GM23338 (cell line): ENCODE measurements at places on chromosomes 3 and 15. TPM values are rescaled to one million over a fixed set of nuclear protein-coding genes. Genes with fewer than 3 reads are reported as not detected.

Gene CADM2
- 13.3 and 16.4 TPM in 2 replicates for total RNA-seq

Gene NRROS
- total RNA-seq, result 5.9 and 8.5 TPM in 2 replicates

Gene REC114
- not detected in 2 replicates for total RNA-seq

Gene DLL4
- 0.31 and 0.62 TPM in 2 replicates for total RNA-seq

Gene KBTBD12
- 0.23 and 0.69 TPM in 2 replicates for total RNA-seq

Gene UNC13C
- 0.03 and 0.58 TPM in 2 replicates for total RNA-seq

Gene DPPA2
- total RNA-seq, result 9.3 and 14.3 TPM in 2 replicates

Gene AZI2
- total RNA-seq, result 18.6 and 24.5 TPM in 2 replicates

Gene CDHR4
- total RNA-seq, result 0.24 TPM in 1 of 2 replicates, not detected in the other

Gene PDZRN3
- 11.0 and 14.0 TPM in 2 replicates for total RNA-seq

Gene CNTN6
- total RNA-seq, result not detected in 2 replicates

Gene TRIM42
- total RNA-seq, result not detected in 2 replicates

Gene TBCCD1
- total RNA-seq, result 16.7 and 22.6 TPM in 2 replicates

Gene SHC4
- 0.21 and 0.31 TPM in 2 replicates for total RNA-seq

Gene ROBO2
- 4.3 and 7.8 TPM in 2 replicates for total RNA-seq

Gene CD276
- total RNA-seq, result 131 and 158 TPM in 2 replicates

Gene PSMA4
- 301 and 322 TPM in 2 replicates for total RNA-seq

DNA sequence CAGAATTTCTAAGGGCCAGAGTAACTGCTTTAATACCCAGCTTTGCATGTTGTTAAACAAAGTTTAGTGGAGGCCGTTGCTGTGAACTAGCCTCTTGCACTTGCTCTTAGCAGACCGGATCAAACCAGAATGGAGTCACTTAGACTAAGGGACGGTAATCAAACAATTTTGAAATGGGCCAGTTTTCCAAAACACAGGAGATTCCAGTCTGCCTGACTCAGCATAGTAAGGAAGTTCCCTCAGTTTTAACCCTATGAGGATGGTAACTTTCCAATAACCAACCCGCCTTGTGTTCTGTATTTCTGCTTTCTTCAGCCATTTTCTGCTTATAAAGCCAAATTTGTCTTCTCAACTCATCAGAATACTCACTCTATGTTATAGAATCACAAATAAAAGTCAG lies 77.2 kb upstream of the WDR72 start:
- DNase-seq, result no peak

- peak; percentile 41 for DNase-seq
These were observed 5.2 kb downstream of the TADA3 start for GRCh38 chr3:9786825-9787669.

DNA sequence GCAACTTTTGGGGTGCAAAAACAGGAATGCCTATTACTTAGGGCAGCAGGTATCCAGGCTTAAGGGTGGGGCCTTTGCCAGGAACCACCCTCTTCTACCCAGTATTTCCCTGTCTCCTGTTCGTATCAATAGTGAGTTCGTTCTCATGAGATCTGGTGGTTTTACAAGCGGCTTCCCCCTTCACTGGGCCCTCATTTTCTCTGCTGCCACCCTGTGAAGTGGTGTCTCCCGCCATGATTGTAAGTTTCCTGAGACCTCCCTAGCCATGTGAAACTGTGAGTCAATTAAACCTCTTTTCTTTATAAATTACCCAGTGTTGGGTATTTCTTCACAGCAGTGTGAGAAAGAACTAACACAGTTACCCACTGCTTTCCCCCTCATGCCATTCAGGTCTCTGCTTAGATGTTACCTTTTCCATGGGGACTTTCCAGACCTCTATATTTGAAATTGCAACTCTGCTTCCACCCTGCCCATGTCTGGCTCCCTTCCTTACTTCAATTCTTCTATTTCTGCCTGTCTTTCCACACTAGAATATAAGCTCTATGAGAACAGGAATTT lies 23.9 kb upstream of the TRA2B start:
- DNase-seq, result no peak

GRCh38 chr3:172815857-172816256 lies 65.3 kb downstream of the ECT2 start:
- DNase-seq, result no peak

DNA sequence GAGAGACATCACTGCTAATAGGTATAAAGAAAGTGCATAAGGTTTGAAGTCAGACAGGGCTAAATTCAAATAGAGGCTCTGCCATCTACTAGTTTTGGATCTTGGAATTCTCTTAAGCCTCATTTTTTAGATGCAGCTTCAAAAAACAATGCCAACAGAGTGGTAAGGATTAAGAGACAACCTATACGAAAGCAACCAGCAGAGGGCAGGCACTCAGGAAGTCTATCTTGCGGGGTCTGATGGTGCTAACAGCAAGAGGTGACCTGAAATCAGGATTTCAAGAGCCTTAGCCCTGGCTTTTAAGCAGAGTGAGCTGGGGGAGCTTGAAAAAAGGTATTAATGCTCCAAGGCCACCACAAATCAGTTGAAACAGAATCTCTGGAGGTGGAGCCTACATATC lies 40.7 kb downstream of the LDHAL6B start:
- DNase-seq, result peak; percentile 92

DNA sequence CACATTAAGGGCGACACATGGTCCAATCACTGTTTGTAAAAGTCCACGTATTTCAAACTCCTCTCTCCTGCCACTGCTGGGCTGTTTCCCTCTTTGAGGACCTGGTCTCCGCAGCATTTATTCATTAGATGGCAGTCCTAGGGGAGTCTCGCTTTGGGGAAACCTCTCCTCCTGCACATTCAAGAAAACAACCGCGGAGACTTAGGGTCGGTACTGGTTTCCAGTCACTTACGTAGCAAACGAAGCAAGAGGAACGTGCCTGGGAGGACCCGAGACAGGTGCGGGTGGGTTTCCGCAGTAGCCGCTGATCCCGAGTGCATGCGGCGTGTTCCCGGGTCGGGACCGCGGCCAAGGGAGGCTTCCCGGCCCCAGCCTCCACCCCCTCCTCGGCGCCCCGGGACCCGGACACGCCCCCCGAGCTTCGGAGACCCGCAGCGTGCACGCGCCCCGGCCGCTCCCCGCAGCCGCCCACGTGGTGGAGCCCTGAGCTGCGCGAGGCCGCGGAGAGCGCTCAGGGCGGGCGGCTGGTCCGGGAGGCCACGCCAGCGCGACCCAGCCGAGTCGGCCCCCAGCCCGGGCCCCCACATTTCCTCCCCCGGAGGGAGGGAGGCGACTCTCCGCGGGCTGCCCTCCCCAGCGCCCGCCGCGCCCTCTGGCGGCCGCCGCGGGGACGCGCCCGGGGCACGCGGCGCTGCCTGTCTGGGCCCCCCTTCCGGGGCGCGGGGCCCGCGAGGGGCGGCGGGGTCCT lies 1.1 kb upstream of the IGF1R start:
- peak; percentile 90 for DNase-seq

DNA sequence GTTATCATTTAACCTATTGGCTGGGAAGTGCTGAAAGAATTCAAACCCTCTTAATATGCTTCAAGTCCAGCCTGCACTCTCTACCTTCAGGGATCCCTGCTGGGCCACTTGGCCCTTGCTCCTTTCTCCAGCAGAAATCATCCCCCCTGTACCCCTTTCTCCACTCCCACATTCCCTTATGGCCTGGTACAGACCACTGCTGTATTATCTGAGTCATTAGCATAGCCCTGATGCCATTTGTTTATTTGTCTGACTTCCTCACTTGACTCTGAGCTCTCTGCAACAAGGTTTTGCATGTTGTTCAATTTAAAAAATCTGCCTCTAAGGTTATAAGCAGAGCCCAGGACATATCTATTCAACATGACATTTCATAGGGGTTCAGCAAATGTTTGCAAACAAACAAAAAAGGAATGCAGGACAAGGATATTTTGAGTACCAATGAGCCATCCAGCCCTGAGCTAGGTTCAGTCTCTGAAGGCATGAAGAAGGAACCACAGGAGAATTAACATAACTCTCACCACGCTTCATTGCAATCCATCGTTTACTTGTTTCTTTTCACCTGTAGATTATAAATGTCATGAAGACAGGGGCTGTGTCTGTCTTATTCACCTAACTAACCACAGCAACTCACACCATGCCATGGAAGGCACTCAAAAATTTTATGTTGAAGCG lies 26.6 kb upstream of the HES1 start:
- no peak for DNase-seq

- no peak for DNase-seq
These were observed 35.5 kb downstream of the ANKDD1A start for GRCh38 chr15:64947211-64947610.

DNA sequence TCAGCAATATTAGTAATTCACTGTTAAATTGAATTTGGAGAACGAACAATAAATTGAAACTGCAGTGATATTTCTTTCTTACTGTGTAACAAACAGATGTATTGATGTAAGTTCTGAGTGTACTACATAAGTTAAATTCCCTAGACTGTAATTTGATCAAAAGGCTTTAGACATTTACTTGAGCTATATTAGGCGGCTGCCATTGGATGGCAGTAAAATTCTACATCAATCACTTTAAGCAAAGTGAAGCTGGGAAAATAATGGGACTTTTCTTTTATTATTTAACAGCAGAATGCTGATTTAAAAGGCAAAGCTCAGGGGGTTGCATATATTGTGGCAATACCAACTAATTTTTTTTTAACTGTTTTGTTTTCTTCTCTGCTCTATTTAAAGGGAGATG lies 212.6 kb upstream of the PLSCR5 start:
- DNase-seq, result peak; percentile 42

GRCh38 chr15:80496096-80496495 lies 91.9 kb downstream of the ARNT2 start:
- DNase-seq, result no peak

GRCh38 chr3:49630784-49631183 lies 43.4 kb upstream of the APEH start:
- DNase-seq, result no peak

DNA sequence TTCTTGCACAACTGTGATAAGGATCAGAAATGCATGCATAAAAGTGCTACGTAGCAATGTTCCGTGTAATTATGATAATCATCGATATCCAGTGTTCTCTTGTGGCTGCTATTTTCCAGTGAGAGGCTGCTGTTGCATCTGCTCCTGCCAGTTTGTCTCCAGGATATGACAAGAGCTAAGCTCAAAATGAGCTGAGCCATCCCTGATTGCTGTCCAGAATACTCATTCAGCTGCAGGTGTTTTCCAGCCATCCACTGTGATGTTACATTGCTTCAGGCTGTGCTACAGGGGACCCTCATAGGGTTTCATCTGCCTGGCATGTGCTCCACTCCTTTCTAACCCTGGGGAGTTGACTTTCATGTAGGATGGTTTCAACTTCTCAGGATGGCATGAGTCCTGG lies 976.0 kb downstream of the ROBO1 start:
- no peak for DNase-seq

DNA sequence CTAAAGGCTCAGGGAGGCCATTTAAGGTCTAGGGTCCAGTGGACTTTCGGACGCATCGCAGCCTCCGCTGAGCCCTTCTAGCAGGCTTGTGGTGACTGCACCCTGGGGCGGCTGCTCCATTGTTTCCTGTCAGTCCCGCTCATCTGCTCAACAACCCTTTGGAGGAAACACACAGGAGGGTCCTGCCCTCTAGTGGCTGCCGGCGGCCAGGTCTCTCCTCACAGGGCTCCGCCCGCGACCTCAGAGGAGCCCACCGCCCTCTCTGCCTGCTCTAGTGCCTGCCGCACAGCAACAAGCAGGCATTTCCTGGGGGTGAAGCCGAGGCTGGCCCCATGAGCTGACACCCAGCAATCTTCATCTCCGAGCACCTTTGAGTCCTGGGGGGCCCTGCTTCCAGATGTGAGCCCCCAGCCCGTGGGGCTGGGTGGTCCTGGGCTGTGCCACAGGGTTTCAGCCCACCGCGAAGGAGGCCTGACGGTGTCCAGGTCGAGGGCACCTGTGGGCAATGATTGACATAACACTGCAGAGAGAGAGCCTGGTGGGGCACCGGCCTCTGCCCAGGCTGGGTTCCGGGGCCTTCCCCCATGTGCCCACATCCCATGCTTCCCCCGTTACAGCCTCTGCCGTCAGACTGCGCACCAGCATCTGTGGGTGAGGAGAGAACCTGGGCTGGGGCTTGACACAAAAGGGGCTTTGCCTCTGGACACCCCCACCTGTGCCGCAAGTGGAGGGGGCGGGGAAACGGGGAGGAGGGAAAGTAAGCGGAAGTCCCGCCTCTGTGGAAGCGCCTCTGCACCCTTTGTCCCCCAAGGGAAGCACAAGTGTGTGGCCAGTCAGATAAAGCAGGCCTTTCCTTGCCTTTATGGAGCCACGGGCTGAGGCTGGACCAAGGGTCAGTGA lies 27.0 kb upstream of the SFMBT1 start:
- peak; percentile 95 for DNase-seq

- no peak for DNase-seq
These were observed 63.2 kb downstream of the ASTE1 start for GRCh38 chr3:130963444-130963843.

GRCh38 chr3:179292450-179292849 lies 30.4 kb upstream of the ZNF639 start:
- DNase-seq, result no peak

DNA sequence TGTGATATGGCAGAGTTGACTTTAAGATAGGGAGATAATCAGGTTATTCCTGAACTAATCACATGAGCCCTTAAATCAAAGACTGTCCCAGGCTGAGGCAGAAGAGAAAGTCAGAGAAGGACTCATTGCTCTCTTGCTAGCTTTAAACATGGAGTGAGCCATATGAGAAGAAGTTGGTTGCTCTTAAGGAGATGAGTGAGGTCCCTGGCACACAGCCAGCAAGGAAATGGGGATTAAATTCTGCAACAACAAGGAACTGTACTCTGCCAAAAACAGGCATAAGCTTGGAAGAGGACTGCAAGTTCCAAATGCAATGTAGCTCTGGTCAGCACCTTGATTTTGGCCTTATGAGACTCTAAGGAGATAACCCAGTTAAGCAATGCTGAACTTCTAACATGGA lies 457.0 kb downstream of the PLOD2 start:
- no peak for DNase-seq

- DNase-seq, result peak; percentile 49
These were observed 161.0 kb downstream of the TCF12 start for GRCh38 chr15:57079446-57079845.

- no peak for DNase-seq
These were observed 138.6 kb downstream of the MEGF11 start for GRCh38 chr15:66114863-66115425.

- no peak for DNase-seq
These were observed 68.5 kb downstream of the SAMMSON start for GRCh38 chr3:70067860-70068521.

- no peak for DNase-seq
These were observed 10.3 kb downstream of the TXNRD3 start for GRCh38 chr3:126644615-126645014.

- peak; percentile 79 for DNase-seq
These were observed 489.7 kb downstream of the MAGI1 start for GRCh38 chr3:65548848-65549625.

GRCh38 chr15:73941044-73941443 lies 14.8 kb downstream of the LOXL1 start:
- no peak for DNase-seq

DNA sequence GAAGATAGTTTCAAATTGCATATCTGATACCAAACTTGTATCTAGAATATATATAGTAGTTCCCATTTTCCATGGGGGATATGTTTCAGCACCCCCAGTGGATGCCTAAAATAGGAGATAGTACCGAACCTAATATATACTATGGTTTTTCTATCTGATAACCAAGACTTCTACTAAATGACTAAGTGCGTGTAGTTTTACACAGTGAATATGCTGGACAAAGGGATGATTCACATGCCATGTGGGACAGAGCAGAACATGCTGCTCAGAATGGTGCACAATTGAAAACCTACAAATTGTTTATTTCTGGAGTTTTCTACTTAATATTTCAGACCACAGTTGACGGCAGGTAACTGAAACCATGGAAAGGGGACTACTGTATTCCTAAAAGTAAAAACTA lies 73.4 kb upstream of the TP63 start:
- DNase-seq, result no peak

- no peak for DNase-seq
These were observed 41.0 kb downstream of the MCTP2 start for GRCh38 chr15:94272251-94272898.

GRCh38 chr15:68137096-68137495 lies 68.0 kb downstream of the CALML4 start:
- no peak for DNase-seq
